ENCODE measurements at places on chromosomes 7 and 10.

DNA sequence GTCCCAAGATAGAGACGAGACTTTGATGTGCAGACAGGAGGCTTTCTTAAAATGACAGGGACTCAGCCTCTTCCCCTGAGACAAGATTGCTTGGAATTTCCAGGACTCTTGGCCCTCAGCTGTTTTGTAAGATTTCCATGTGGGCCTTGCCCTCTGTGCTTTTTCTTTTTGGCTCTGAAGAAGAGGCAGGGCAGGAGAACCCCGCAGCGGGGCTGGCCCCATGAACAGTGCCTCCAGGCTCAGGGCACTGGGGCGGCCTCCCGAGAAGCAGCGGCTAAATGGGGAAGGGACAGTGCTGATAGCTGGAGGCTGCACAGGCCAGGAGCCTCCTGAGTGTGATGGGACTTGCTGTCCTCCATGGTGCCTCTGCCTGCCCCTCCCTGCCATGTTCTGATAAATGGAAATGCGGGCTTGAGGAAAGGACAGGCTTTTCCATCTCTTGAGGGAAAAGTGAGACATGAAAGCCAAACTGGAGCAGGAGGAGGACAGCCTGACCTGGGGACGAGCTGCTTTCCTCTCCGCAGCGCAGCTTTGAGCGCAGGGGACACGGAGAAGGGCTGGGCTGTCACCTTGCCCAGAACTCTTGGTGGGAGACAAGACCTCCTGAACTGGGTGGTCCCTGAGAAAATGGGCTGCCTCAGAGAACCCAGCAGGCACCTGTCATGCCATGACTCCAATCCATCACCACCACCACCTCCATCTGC lies 12.1 kb downstream of the SAP25 start:
- DNase-seq, result no peak

DNA sequence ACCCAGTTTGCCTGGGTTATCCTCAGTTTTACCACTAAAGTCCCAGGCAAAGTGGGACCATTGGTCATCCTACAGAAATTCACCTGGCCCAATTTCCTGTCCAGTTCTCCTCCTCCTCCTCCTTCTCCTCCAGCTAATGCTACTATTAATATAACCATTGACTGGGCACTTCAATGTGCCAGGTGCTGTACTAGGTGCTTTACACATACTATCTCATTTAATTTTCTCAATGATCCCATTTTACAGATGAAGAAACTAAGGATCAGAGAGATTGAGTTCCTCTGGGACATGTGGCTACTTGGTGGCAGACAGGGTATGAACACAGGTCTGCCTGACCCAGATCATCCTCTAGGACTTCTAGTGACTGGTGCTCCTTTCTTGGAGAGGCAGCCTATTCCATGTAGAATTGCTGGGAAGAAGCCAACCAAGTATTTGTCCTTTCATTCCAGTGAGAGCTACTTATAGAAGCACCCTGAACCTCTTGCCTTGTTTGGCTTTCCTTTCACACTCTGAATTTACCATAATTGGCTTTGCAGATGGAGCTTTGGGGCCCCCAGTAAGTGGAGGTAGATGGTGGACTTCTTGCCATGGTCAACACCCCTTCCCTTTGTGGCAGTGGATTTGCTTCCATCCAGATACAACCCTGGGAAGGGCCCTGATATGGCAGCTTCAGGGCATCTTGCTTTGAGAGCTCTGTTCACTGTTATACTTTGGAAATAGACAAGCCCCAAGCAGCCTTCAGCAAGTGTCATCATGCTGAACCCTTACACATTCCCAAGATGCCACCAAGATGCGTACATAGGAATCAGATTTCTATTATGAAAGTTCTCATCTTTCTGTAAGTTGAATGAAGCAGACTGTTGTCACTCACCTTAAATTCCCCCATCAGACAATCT lies 78.7 kb downstream of the MYOF start:
- DNase-seq, result no peak

- DNase-seq, result peak; percentile 5
These were observed 53.0 kb downstream of the PDZD8 start for GRCh38 chr10:117322260-117322659.

DNA sequence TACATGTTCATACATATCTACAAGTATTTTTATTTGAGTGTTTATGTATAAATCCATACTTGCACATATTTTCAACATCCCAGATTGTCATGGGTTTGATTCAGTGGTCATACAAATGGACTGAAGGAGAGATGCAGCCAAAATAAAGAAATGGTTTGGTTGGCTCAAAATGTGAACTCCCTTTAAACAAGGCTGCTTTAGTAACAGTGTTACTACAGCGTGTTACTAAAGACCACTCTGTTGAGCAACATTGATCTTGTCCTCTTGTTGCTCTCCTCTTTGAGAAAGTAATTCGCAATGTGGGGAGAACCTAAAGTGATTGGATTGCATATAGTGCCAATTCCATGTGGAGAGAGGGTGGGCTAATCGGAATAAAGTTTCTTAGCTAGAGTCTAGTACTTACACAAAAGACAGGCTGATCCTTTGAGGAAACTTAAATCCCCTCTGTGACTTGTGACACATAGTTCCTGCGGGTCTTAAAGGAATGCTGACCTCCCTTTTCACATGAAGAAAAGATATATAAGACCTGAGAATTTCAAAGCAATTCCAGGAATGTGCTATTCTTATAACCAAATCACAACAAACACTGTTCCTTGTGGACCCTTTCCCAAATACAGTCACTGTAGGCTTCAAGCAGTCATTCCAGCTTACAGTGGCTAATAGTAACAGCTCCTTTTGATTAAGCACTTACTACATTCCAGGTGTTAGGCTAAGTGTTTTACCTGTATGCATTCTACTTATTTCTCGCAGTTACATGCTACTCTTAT lies 144.3 kb downstream of the FZD1 start:
- DNase-seq, result no peak

- DNase-seq, result no peak
These were observed 10.3 kb downstream of the TECPR1 start for GRCh38 chr7:98241674-98242241.

GRCh38 chr10:118742032-118742431 lies 12.7 kb downstream of the CACUL1 start:
- DNase-seq, result no peak

- no peak for DNase-seq
These were observed 53.2 kb downstream of the LRGUK start for GRCh38 chr7:134180376-134180775.

- no peak for DNase-seq
These were observed 127.8 kb downstream of the CACNB2 start for GRCh38 chr10:18268005-18268404.

GRCh38 chr7:32164341-32164996 lies 94.3 kb upstream of the PDE1C start:
- DNase-seq, result peak; percentile 82

DNA sequence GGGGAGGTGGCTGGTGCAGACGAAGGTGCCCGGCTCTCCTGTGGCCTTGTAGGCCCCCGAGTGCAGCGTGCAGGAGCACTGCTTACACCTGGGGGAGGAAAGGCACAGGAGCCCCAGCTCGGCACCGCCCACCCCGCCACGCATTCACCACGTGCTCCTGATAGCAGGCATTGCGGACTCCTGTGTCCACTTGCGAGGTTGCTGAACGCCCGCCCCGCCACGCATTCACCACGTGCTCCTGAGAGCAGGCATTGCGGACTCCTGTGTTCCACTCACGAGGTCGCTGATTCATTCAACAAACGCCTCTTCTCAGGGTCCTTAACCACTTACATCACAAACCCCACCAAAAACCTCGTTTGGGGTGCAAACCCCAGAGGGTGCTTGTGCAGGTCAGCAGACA lies 13.9 kb downstream of the MICALL2 start:
- DNase-seq, result no peak

DNA sequence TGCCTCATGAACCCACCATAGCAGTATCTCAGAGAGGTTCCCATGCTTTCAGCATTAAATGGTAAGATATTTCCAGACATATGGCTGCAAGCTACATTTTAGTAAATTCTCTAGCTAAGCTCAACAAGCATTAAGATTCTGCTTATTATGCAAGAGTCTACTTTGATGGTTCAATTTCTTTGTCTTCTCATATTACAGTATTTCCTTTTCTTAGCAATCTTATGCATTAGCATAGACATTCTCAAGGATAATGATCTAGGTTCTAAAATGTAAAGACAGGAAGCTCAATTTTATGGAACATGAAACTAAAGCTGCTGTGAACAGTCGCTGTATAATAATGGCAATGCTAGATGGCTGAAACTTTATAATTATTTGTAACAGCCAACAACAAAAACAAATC lies 39.2 kb downstream of the MEOX2 start:
- DNase-seq, result no peak

GRCh38 chr7:18626717-18627116 lies 131.2 kb downstream of the HDAC9 start:
- DNase-seq, result no peak

DNA sequence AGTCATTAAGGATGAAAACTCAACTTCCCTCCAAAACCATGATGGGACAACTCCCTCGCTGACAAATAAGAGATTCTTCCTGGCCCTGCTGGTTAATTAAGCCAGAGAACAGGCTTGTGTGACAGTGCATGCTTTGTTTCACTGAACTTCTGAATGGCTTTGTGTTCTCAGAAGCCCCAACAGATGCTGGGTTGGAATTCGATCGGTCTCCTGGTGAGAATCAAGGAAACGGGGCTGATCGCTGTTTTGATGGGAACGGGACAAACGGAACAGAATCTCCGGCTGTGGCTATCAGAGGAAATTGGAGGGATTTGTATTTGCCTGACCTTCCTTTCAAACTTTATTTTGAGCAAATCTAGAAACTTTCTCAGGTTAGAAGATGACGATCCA lies 145.0 kb downstream of the RNF216 start:
- DNase-seq, result peak; percentile 78

GRCh38 chr7:131008840-131009711 lies 275.1 kb upstream of the KLF14 start:
- DNase-seq, result no peak

DNA sequence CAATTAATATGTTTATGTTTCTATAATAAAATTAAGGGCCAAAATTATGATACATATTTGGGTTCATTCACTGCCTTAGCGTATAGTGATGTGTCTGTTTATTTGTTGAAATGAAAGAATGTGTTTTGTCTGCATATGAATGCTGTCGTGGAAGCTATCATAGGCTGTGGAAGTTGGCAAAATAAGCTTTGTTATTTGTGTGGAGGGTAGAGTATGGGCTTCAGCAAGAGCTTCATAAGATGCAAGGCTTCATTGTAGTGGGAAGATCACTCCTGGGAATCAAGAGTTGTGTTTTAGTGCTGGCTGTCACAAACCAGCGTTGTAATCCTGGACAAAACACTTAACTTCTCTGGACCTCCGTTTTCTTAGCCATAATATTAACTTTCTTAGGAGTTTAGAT lies 2.5 kb downstream of the SLK start:
- DNase-seq, result peak; percentile 19

DNA sequence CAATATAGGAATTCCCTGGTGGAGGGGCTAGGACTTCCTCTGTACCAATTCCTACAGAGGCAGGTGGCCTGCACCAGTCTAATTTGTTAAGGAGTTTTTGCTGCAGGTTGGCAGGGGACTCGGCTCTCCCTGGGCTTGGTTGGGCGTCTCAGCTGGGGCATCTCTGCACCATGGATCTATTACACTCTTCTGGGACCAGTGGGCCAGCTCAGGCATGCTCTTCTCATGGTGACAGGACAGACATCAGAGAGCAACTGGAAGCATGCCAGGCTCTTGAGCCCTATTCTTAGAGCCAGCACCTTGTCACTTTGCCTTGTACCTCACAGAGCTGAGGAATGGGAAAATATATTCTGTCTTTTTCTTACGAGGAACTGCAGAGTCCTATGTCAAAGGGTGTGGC lies 74.6 kb downstream of the SH2D4B start:
- DNase-seq, result no peak

DNA sequence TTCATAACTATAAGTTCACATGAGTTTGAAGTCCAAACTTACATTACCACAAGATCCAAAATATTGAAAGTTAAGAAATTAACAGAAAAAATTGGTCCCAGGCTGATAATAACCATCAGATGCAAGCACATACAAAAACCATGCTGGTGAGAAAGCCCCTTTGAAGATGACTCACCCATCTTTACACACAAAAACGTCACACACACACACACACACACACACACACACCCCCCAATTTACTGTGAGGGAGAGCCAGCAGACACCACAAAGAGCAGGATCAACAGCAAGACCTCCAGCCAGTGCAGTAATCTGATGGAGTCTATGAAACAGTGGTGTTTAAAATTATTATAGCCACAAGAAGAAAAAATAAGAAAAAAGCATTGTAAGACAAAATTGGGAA lies 50.1 kb upstream of the DRGX start:
- peak; percentile 8 for DNase-seq

DNA sequence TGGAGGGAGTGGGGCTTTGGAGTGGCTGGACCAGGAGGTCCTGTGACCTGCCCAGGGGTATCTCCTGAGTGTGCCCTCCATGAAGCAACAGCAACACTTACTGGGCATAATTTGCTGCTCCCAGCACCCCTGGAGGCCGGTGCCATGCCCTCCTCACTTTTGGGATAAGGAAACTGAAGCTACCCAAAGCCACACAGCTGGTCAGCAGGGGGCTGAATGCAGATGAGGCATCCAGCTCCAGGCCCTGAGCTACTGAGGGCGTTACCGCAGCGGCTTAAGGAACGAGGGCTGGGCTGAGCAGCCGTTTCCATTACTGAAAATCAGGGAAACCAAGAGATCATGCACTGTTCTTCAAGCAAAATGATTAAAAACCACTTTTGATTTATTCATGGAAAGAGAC lies 408.9 kb downstream of the GLRX3 start:
- DNase-seq, result no peak

- DNase-seq, result no peak
These were observed 28.2 kb downstream of the TIMM23 start for GRCh38 chr10:46000538-46000937.

GRCh38 chr7:122602800-122603199 lies 96.1 kb downstream of the RNF133 start:
- DNase-seq, result no peak

GRCh38 chr10:18472977-18473376 lies 178.4 kb downstream of the NSUN6 start:
- no peak for DNase-seq

GRCh38 chr10:35328404-35329037 lies 7.8 kb upstream of the CCNY start:
- DNase-seq, result no peak

DNA sequence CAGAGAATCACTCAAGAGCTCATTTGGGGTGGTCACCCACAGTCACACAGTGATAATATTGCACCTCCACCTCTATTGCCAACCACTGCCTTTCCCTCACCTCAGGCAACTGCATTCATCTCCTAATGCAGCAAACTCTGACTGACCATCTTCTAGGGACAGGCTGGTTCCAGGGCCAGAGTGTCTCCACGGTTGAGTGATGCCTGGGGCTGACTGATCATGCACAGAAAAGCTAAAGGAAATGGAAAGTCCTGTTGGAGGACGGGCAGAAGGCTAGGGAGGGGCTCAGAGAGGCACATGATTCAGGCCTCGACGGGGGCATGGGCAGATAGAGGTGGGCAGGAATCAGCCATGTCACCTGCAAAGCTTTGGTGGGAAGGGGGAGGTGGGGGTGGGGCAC lies 127.1 kb upstream of the TNS3 start:
- no peak for DNase-seq

GRCh38 chr10:127310923-127311322 lies 114.5 kb upstream of the INSYN2A start:
- DNase-seq, result no peak

- no peak for DNase-seq
These were observed 12.2 kb downstream of the HNRNPA2B1 start for GRCh38 chr7:26188206-26188956.

GRCh38 chr10:35422228-35422627 lies 85.9 kb downstream of the CCNY start:
- DNase-seq, result peak; percentile 95
